SW 1271 (cell line): ENCODE measurements at places on chromosomes 4 and X.
A peak's percentile ranks its signal among the peaks of the same experiment; 100 is the strongest.

GRCh38 chr4:8391071-8391470, 49.5 kb downstream of the ACOX3 start:
- no peak for DNase-seq

DNA sequence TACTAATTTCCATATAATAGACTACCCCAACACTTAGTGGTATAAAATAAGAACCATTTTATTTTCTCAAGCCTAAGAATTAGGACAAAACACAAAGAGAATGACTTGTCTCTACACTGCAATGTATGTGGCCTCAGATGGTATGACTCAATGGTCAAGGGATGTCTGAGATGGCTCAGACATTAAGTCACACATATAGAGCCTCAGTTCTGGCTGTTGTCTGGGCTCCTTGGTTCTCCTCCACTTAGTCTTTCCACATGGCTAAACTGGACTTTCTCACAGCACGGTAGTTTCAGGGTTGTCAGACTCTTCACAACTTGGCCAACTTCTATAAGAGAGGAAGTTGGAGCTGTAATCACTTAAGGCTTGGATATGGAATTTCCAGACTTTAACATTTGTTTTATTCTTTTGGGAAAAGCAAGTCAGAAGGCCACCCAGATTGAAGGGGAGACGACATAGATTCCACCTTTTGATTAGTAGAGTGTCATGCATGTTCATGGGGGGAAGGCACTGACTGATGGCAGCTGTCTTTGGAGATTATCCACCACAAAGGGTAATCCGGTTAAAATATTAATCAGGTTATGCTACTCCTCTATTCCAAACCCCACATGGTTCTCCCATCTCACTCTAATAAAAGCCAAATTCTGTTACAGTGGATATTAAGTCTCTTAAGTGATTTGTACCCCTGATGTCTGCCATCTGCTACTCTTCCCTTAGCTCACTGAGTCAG, 9.4 kb downstream of the IL15 start:
- no peak for DNase-seq

- no peak for DNase-seq
Measured at GRCh38 chrX:1262369-1262768, 6.2 kb upstream of the CSF2RA start.

GRCh38 chr4:10204401-10205058, 87.9 kb upstream of the WDR1 start:
- no peak for DNase-seq

DNA sequence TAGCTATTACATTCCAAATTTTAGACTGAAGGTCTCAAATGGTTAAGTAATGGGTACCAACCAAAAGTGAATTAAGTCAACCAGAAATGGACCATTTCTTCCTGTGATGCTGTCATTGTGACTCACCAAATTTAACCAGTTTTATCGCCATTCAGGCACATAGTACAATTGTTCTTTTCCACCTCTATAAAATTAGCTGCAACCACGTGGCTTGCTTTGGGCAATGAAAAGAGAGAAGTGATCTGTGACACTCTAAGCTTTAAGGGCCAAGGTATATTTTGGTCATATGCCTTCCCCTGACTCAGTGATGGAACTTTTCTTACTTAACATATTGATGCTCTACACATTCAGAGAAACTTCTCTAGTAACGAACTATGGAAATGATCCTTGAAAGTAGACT, 20.3 kb upstream of the PHF8 start:
- no peak for DNase-seq

DNA sequence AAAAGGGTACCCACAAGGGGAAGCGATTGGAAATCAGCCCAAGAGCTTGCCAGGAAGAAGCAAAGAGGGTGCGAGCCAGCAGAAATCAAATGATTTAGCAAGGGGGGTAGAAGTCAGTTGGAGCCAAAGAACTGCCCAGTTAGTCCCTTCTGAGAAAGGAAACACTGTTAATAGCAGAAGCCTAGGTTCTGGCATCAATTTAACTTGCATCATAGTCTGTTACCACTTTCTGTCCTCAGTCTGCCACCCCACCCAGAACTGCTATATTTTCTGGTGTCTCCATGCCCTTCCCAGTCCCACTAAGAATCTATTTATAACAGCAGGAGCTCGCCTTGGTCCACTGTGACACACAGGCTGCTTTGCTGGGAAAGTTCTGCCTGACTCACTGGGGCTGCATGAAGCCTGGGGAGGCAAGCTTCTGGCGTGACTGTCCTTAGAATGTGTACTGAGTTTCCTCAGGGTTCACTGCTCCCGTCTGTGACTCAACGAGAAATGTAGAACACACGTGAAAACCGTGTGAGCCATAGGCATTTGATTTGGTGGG, 157.8 kb upstream of the TTC29 start:
- DNase-seq = no peak

DNA sequence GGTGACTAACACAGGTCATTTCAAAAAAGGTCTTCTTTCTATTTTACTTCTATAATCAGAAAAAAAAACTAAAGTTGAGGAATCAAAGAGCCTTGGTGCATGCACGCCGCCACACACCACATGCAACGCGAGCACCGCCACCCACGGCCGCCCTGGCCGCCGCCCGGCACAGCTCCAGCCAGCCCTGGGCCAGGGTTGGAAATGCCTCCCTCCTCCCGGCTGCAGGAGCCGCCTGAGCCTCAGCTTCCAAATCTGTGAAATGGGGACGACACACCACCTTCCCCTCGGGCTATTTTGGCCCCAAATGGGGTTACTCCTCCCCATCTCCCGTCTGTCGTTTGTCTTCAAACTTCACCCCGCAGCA, 39.7 kb upstream of the MAN2B2 start:
- no peak for DNase-seq

GRCh38 chr4:74037076-74037955, 1.2 kb downstream of the CXCL3 start:
- DNase-seq = no peak

DNA sequence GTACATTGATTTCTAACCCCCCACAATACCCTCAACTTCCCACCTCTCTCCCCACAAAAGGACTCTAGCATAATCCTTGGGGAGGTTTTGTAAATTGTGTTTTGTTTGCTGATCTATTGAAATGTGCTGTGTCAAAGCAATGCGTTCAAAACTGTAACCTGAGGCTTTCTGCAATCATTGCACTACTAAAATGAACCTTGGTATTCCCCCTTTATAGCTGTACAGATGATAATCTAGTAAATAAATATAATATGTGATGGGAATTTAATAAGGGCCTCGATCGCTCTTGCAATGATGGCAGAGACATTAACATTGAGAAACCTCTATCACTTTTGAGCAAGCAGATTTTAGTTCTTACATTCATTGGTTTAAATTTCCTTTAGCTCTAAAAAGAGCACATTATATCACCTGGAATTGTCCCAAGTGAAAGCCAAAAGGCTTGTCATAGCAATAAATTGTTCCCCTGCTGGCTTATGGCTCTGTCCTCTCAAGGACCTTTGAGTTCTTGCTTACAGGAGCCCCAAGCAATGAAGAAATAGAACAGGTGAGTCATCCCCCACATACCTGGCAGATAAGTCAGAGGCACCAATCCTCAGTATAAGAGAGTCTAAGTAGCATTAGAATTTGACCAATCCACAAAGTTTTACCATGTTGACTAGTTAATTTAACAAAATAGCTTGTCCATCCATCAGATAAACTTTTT, 18.4 kb upstream of the ACE2 start:
- DNase-seq = no peak

DNA sequence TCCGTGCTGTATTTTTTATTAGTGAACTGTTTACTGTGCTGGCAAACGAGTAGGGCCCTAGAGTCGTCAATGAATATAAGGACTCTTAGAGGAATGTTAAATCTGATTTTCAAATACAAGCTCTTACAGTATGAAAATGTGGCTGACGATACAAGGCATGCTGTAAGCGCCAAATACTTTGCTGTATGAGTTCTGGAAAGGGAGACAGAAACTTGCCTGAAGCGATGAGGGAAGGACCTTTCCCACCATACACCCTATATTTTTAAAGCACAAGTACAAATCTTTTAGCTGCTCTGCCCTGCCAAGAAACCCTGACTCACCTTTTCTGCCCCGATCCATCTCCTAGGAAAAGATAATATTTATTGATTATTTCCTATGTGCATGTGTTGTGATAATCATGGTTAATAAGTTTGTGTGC, 15.7 kb upstream of the RUFY3 start:
- DNase-seq = no peak

- no peak for DNase-seq
Measured at GRCh38 chrX:1904663-1905218, 289.9 kb downstream of the ASMT start.

DNA sequence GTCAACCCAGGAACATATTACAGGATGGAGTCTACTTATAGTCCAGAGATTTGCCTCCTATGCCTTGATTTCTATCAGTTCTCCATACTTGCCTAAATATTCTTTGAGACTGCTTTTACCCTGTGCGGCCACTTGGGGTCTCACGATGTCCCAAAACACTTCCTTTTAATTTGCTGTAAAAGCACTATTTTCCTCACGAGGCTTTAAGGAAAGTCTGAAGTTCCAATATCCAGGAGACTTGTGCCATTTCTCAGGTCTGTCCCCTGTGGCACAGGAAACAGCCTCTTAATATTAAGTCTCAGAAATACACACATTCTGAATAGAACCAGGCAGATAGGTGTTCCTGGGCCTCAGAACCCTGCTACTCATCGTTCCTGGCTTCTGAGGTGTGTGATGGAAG, 142.9 kb downstream of the TMEM164 start:
- peak; percentile 3 for DNase-seq

DNA sequence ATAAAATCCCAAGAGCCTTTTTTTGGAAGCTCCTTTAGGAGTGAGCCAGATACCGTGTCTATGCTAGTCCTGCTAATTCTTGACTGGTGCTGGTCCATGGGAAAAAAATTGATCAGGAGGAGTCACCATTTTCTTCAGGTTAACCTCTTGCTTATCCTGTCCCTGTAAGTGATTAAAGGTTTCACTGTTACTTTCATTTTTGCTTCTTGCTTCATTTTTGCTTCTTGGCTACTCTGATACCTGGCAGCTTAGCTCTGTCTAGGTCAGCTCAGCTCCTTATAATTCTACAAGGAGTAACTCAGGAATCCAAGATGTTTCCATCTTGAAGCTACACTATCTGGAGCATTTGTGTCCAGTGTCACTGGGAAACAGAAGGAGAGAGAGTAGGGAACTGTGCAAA, 45.7 kb downstream of the AFM start:
- no peak for DNase-seq

DNA sequence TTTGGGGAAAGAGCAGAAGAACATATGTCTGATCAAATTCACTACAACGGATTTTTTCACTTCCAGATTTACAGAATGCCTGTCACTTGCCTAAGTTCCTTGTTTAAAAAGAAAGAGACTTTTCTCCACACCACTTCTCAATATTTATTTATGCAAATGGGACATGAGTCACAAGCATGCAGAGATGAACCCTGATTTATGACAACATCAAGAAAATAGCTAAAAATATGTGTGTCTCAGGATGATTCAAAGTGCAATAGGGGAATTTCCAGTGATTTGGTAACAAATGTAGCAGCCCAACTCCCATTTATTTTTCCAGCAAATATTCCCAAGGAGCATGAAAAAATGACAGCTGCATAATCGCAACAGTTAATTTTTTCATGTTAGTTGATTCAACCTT, 180.4 kb upstream of the FAT1 start:
- no peak for DNase-seq

DNA sequence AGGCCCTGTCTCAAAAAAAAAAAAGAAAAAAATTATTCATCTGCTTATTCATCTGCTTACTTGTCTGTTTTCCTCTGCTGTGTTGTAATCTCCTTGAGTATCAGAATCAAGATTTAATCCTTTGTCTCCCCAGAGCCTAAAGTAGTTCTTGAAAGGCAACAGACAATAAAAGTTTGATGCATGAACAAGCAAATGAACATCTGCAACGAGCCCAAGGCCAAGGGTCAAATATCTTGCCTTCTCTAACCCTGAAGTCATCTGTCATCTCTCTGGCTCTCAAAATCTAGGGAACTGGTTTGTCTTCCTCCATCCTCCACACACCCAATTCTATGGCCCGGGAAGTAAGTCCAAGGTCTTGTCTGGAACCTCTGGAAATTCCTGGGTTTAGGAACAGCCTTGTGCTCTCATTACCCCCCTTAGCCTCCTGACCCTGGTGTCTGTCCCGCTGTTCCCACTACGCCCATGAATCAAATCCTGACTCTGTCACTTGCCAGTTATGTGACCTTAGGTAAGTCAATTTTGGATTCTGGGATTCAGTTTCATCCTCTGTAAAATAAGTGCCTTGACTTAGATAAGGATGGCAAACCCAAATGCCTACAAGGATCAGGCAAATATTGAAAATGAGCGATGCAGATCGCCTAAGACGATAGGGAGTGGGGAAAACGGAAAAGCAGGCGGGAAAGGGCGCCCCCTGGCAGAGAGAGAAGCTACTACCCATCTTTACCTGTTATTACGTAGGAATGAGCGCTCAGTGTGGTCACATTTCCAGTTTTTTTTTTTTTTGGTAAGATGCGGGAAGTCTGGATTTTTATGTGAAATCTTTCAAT, 102.7 kb upstream of the DHX15 start:
- no peak for DNase-seq
